ENCODE measurements at places on chromosomes 3 and 15. TPM values are rescaled to one million over a fixed set of nuclear protein-coding genes. Genes with fewer than 3 reads are reported as not detected.

- no peak for DNase-seq
These were observed 9.2 kb downstream of the UBA5 start for GRCh38 chr3:132669256-132669777.

GRCh38 chr3:181791056-181791955, 79.6 kb downstream of the SOX2 start:
- no peak for DNase-seq

DNA sequence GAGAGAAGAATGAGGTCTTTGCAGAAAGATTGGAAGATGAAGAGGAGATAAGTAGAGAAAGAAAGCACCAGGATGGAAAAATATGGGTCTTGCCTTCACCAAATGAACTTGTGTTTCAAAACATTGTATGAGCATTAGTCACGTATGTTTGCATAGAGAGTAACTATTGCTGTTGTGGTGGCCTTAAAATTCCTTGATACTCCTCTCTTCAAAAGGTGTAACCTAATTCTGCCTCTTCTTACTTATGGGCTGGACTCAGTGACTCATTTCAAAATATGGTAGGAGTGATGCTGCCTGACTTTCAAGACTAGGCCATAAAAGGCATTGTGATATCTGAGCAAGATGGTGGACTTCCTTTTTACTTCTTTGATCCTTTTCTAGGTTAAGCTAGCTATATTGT, 228.7 kb upstream of the ZNF385D start:
- no peak for DNase-seq

Gene CD276
- 38.6 TPM for total RNA-seq

DNA sequence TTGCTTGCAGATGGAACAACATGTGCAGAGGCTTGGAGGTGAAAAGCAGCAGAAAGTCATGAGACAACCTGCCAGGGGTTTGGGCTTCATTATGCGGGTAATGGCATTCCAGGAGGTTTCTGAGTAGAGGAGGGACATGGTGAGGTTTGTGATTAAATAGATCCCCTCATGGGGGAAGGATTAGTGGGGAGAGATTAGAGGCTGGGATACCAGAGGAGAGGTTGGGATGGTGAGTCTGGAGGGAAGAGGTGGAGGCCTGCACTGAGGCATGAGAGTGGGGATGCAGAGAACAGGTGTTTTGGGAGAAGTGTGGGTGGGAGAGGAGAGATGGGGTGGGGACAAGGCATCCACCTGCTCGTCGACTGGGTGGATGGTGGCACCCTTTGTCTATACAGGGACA, 6.8 kb upstream of the IQSEC1 start:
- DNase-seq, result no peak

DNA sequence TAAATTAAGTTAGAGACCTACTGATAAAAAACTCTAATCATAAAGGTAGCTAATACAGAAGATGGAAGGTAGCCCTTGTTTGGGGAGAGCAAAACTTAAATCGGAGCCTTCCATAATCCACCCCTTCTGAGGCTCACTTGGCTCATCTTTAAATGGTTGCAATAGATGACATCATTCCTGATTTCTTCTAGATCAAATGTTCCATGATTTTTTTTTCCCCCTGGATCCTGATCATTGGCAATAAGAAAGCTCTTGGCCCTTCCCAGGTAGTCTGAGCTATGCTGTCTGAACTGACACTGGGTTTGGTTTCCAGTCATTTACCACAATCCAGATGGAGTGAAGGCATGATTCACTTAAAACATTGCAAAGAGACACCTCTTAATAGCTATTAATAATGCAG, 92.5 kb downstream of the PIK3R4 start:
- no peak for DNase-seq

Gene SLC51B
- 127 TPM for total RNA-seq
